ENCODE measurements at places on chromosomes 1 and 21. TPM values are rescaled to one million over a fixed set of nuclear protein-coding genes. Genes with fewer than 3 reads are reported as not detected.

DNA sequence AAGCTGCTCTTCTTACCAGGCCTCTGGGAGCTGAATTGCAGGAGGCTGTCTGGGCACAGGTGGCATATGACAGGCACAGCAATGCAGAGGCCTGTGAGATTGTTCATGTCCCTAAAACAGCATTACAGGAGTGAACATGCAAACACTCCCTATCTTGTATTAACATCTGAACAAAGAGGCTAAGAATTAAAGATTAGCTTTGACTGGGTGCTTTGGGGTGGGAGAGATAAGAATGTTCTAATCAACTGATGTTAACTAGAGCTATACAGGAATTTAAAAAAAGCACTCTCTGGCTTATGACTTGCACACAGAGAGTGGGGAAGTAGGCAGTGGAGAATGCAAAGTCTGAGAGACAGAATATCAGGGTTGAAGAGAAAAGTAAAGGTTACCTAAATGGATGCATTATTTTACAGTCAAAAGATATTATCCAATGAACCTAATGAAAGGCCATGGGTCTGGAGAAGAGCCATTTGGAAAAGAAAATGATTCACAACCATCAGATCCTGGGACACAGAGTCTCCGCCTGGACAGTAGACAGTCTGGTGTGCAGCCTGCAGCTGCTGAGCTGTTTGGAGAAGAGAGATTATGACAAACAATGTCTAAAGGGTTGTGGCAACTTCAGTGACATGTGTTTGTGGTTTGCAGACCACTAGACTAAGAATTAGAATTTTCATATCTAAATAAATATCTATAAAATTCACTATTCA lies 20.2 kb downstream of the DPT start:
- no peak for DNase-seq

DNA sequence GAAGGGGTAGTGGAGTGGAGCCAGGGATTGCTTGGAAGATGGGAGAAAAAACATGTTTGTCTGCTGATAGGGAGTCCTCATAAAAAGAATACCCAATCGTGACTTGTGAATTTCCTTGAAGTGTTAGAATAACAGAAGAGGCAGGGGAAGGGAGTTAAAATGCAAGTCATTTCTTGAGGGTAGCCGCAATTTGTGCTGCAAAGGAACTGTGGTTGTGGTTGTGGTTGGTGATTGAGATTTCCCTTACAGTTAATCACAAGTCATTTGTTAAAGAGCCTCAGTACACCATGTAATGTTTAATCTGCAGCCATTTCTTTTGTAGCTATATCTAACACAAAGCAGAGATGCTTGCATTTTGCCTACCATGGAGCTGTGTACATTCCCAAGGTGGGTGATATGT lies 38.5 kb upstream of the EGLN1 start:
- DNase-seq: no peak

DNA sequence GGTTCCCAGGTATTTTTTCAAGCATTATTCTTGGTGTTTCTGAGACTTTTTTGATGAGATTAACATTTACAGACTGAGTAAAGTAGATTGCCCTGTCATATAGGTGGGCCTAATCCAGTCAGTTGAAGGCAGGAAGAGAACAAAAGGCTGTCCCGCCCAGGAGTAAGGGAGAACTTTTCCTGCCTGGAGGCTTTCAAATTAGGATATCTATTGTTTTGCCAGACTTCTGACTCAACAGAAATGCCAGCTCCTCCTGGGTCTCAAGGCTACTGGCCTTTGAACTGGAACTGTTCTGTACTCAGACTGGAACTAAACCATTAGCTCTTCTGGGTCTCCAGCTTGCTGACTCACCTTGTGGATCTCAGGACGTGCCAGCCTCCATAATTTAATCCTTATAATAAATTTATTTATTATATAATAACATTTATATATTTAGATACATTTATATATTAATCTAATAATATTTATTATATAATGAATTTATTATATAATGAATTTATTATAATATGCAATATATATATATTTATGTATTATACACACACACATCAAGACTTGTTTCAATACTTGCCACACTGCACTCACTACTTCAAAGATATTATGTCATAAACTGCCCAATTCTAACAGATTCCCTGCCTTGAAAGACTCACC lies 510.8 kb upstream of the B3GALT2 start:
- DNase-seq: no peak

INAVA gene
- total RNA-seq: 3.6 TPM

FCRL1 gene
- total RNA-seq: not detected
